ENCODE measurements at places on chromosomes 6 and 20. TPM values are rescaled to one million over a fixed set of nuclear protein-coding genes. Genes with fewer than 3 reads are reported as not detected.

DNA sequence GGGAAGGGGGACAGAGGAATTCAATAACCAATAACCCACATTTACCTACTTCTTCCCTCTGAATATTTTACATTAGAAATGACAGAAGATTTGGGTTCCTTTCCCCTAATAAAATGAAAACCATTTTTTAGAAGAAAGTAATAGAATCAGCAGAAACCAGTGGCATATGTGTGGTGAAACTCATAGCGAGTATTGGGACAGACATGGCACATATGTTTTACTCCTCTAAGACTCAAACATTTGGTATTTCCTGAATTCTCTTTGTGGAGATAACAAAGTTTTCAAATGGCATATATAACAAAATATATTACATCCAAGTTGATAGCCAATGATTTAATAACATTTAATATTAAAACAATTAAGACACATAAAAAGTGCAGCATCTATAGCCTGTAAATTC is 12.9 kb upstream of the BEND3 start:
- H3K4me1 ChIP-seq, result no peaks in the 10 kb centered on the region
- H3K36me3 ChIP-seq, result no peaks in the 10 kb centered on the region

DNA sequence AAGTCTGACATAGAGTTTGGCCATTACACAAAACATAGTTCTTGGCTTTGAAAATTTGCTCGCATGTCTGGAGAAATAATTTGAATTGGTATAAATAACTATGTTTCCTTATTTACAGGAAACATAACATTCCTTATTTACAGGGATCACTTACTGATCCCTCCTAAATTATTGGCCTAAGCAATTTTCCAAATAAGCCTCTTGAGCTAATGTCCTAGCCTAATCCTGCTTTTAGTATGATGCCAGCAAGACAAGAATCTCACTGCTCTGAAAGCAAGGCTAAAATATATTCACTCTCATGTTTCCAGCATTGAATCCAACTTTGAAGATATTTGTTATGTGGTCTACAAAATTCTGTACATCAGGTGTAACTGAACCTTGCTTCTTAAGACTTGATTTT is 4.1 kb upstream of the TBC1D32 start:
- no peaks in the 10 kb centered on the region for H3K27me3 ChIP-seq
- no peaks in the 10 kb centered on the region for H3K36me3 ChIP-seq
- no peak overlapping the region for H3K27ac ChIP-seq

- peaks cover 29% of the 10 kb centered on the region for H3K4me1 ChIP-seq
- H3K27ac ChIP-seq, result peak overlapping the region; percentile 95
- DNase-seq, result no peak
These were observed 769 bp upstream of the TRPC4AP start for GRCh38 chr20:35093267-35093884.

GRCh38 chr20:46810448-46811223 is 84.0 kb upstream of the EYA2 start:
- H3K4me1 ChIP-seq, result no peaks in the 10 kb centered on the region
- H3K27me3 ChIP-seq, result peaks cover 17% of the 10 kb centered on the region
- H3K27ac ChIP-seq, result no peak overlapping the region

DNA sequence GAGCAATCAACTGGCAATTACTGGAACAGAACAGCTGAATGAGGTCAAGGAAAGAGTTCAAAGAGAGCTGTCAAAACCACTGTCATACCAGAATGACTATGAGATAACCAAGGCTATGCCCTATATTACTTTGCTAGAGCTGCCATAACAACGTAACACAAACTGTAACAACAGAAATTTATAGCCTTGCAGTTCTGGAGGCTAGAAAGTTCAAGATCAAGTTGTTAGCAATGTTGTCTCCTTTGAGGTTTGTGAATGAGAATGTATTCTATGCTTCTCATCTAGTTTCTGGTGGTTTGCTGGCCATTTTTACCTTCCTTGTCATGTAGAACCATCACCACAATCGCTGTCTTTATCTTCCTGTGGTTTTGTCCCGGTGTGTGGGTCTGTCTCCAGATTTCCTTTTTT is 1323.0 kb upstream of the GJE1 start:
- no peak for DNase-seq
- H3K36me3 ChIP-seq, result no peaks in the 10 kb centered on the region
- H3K4me3 ChIP-seq, result no peak overlapping the region
- H3K4me1 ChIP-seq, result no peaks in the 10 kb centered on the region

DNA sequence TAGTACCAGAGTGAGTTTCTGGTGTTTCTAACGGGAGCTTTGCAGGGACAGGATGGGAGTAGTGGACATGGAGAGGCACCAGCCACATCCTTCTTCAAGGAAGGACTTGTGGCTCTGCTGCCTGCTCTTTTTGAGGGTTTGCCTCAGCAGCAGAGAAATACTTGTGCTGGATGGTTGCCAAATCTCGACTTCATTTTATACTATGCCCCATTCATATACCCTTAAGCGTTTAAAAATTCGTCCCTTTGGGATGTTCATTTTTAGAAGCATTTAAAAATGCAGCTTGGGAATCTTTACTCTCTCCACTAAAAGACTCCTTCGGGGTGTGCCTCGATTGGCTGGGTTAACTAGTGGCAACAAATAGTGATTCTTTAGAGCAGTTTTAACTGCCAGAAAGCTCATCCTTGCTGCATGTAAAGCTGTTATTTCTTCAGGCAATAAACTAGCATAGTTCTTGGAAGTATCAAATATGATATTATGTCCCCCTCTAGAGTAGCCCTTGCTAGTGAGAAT is 126.5 kb upstream of the B3GAT2 start:
- no peaks in the 10 kb centered on the region for H3K36me3 ChIP-seq
- H3K27me3 ChIP-seq, result no peaks in the 10 kb centered on the region
- no peak for DNase-seq
- H3K4me3 ChIP-seq, result no peak overlapping the region

Gene PRIM2
- 3.7 TPM for total RNA-seq

Gene SRSF6
- total RNA-seq, result 22.6 TPM

Gene PSMA7
- total RNA-seq, result 632 TPM

Gene FKBP1C
- 0.20 TPM for total RNA-seq

Gene TSHZ2
- total RNA-seq, result 1.0 TPM

Gene LY6G5B
- total RNA-seq, result not detected
